Central memory CD8-positive, alpha-beta T cell (primary cell): ENCODE measurements at places on chromosomes 1 and 21.

DNA sequence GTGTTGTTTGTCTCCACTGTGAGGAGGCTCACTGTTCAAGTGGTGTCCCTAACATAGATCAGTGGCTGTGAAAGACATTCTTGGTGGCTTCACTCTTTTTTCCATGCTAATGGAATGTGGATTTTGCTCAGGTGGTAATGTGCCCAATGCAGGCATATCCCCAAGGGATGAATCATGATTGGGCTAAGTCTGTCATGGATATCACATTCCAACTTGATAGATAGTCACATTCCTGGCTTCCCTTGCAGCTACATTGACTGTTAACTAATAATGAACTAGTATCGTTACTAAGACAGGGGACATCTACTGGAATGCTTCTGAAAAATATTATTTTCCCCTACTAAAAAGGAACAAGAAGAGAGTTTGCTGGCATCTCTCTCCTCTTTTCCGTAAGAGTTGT is 86.3 kb upstream of the SOD1 start:
- no peak for DNase-seq

GRCh38 chr1:11352816-11353799 is 80.1 kb downstream of the UBIAD1 start:
- DNase-seq: no peak

- no peak for DNase-seq
Observed at GRCh38 chr1:52190500-52191252, 48.8 kb downstream of the ZFYVE9 start.

DNA sequence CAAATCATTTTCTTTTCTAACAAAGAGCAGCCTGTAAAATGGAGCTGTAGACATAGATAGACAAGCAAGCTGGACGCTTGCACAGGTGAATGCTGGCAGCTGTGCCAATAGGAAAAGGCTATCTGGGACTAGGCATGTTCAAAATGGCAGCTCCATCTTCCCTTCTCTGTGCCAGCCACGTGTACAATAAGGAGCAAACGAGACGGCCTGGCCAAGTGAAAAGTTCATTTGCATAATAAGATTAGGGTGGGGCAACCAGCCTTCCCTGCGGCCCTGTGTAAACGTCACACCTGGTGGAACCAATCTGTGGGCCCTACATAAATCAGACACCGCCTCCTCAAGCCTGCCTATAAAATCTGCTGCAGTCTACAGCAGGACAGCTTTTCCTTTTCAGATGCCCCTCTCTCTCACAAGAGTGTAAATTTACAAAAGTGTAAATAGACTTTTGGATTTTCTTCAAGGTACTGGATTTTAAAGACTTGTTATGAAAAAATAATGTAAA is 16.6 kb upstream of the EDEM3 start:
- no peak for DNase-seq

DNA sequence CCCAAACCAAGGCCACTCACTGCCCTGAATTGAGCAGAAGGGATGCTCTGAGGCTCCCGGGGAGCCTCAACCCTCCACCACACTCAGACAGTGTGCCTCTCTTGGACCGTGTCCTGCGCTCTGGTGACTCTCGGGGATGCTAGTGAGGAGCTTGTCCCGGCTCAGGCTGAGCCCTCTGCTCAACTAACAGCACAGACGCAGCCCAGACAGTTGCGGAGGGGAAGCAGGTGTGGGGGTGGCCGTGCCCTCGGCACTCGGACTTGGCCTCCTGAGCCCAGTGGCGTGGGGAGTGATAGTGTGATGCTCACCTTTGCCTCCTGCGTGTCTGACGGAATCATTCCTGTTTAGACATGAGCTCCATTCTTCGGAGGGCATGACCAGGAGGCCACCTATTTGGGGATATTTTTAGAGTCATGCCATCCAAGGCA is 15.4 kb upstream of the SLC19A1 start:
- DNase-seq: no peak

GRCh38 chr1:59315529-59316463 is 18.9 kb downstream of the FGGY start:
- DNase-seq: no peak

DNA sequence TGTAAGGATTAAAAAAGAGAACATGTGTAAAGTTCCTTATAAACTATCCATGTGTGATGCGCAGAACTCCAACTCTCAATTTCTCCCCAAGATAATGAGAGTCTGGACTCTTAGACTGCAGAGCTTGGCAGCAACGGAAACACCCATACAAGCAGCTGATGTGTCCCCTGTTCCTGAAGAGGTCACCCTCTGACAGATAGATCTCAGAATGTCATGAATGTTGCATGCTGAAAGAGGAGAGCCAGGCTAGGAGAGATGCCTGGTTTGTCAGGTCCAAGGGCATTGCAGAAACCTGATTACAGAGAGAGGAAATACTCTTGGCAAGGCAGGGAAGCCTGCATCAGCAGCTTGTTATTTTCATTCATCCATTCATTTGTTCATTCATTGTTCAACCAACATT is 24.2 kb downstream of the MTARC1 start:
- DNase-seq: no peak

DNA sequence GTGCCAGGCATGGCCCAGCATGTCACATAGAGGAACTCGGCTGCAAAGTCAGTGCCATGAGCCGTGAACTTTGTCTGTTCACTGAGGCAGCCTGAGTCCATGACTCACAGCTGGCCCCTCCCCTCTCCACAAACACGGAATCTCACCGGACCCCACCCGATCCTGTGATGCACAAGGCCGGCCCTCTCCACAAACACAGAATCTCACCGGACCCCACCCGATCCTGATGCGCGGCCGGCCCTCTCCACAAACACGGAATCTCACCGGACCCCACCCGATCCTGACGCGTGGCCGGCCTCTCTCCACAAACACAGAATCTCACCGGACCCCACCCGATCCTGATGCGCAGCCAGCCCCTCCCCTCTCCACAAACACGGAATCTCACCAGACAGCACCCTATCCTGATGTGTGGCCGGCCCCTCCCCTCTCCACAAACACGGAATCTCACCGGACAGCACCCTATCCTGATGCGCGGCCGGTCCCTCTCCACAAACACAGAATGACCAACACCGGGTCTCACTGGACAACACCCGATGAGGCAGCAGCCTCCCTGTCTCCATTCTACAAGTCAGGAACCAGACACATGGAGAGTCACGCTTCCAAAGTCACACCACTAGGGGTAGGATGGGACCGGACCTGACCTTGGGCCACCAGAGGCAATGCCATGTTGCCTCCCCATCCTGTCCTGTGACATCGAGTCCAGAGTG is 39.6 kb upstream of the GPR153 start:
- no peak for DNase-seq

- DNase-seq: no peak
Observed at GRCh38 chr1:60972841-60973364, 109.5 kb upstream of the NFIA start.

- DNase-seq: no peak
Observed at GRCh38 chr1:159999204-159999603, 32.6 kb downstream of the PIGM start.

- DNase-seq: no peak
Observed at GRCh38 chr1:226571893-226572292, 23.3 kb downstream of the STUM start.

- DNase-seq: no peak
Observed at GRCh38 chr1:95984798-95985374, 736.7 kb upstream of the PTBP2 start.
